GM12878 (cell line): ENCODE measurements at places on chromosomes 3 and 15.

DNA sequence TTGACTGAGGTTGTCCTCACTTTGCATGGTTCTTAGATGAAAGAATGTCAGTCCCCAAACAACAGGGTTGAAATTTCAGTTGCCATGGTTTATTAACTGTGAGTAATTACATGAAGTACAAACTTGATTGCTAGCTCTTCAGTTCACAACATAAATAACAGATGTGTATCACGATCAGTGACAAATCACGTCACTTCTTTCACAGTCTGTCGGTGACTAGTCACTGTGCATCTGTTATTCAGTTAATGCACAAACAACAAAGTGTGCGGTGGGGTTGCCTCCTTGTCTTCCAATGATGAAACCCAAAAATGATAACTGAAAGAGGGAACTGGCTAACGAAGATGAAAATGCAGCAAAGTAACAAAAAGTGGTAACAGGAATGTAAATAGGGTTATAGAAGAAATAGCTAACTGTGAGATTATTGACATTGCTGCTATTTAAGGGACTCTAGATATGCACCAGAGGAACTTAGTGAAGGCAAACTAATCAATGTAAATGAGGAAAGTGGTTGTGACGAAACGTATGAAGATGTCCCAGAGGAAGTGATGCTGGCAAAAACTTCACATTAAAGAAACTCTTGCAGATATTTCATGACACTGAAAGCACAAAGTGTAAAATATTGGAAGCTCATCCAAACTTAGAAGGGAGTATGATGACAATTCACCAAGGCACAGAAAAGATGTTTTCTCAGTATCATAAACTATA is 159.3 kb downstream of the WDR76 start:
- H3K27ac ChIP-seq = no peak overlapping the region
- H3K4me3 ChIP-seq = no peak overlapping the region
- H3K4me1 ChIP-seq = peaks cover 5% of the 10 kb centered on the region; the same call in 1 of the 2 replicates
- DNase-seq = no peak
- H3K27me3 ChIP-seq = no peaks in the 10 kb centered on the region

DNA sequence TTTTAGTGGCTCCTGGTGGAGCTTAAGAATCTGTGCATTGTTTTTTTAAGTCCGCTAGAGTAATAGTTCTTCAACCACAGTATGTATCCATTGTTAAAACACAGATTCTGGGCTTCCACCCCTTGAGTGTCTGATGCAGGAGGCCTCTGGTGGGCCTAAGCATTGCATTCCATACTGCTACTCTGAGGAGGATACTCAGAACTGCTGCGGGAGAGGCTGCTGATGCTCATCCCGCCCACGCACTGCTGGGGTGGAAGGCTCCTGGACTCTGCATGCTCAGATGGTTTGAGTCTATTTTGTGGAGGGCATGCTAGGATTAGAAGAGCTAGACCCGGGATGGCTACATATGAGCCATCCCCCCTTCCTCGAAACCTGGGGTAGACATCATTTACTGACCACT is 74.4 kb downstream of the THSD4 start:
- no peaks in the 10 kb centered on the region for H3K27me3 ChIP-seq
- H3K27ac ChIP-seq = no peak overlapping the region
- H3K36me3 ChIP-seq = no peaks in the 10 kb centered on the region
- DNase-seq = no peak

DNA sequence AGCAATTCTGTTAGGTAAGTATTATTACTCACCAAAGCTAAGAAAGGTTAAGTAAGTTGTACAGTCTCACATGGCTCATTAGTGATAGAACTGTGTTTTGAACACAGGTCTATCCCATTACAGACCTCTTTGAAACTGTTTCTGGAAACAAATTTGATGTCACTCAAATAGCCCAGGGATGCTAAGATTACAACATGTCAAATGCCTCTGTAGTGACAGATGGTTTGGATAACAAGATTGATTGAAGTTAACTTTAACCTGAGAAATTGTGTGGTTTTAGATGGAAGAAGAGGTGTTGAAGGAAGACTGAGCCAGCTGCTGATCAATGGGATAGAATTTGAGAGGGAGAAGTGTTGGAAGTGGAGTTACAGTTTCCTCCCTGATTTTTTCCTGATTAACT is 72.5 kb downstream of the SYN2 start:
- H3K27ac ChIP-seq = no peak overlapping the region
- no peak overlapping the region for H3K4me3 ChIP-seq
- H3K27me3 ChIP-seq = no peaks in the 10 kb centered on the region
- no peak for DNase-seq

- no peak for DNase-seq
- H3K4me3 ChIP-seq = no peak overlapping the region
- no peaks in the 10 kb centered on the region for H3K4me1 ChIP-seq
- H3K36me3 ChIP-seq = no peaks in the 10 kb centered on the region
- H3K27me3 ChIP-seq = no peaks in the 10 kb centered on the region
These were observed 76.6 kb downstream of the P3H2 start for GRCh38 chr3:190044142-190044541.

DNA sequence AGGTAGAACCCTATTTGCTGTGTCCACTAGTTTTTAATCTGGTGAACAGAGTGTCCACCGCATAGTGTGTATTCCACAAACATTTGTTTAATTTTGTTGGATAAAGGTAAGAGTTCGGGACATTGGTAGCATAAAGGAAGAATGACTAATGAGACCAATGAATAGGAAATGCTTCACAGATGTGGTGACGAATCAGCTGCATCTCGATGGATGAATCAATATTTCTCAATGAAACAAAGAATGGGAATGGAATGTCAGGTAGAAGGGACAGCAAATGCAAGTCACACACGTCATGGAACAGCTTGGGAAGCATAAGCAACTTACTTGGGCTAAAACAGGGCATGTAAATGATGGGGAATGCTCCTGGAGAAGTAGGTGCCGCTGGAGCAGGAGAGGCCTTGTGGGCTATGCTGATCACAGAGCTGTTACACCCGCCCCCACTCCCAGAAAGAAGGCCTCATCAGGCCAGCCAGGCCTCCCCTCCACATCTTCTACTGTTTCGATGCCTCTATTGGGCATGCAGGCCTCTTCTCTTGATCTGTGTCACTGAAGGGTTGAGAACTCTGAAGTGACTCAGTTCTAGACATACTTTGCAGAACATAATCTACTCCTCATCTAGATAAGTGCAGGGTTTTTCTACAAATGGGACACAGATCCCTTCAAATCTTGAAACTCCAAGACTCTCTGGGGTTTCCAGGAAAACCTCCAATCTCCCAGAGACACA is 120.0 kb upstream of the GADL1 start:
- H3K27me3 ChIP-seq = no peaks in the 10 kb centered on the region
- H3K4me3 ChIP-seq = no peak overlapping the region
- no peak for DNase-seq
- no peaks in the 10 kb centered on the region for H3K4me1 ChIP-seq
- no peaks in the 10 kb centered on the region for H3K36me3 ChIP-seq

GRCh38 chr15:40823572-40824343 is 4.8 kb downstream of the PPP1R14D start:
- no peaks in the 10 kb centered on the region for H3K4me1 ChIP-seq
- DNase-seq = no peak

DNA sequence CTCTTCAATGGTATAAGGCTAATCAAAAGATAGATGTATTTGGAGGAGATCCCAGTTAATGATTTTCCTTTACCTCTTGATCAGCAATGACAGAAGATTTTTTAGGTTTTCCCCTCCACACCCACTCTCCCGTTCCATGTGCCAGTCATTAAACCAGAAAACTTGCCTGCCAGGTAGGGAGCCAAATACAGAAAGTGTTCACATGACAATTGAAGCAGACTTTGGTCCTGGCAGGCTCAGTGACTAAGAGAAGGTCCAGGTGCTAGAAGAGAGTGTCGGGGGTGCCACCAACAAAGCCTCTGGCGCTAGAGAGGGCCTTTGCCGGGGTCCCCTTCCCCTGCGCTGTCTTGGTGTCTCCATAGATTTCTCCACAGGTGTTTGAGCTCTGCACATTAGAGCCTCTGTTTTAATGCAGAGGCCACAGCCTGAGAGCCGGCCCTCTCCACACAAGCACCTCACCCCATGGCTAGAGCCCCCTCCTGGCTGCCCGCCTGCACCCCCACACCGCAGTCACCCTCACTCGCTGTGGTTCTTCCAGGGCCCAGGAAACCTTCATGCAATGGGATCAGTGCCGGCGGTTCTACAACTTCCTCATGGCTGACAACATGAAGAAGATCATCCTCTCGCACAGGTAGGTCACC is 36.4 kb downstream of the RLBP1 start:
- DNase-seq = no peak
- no peak overlapping the region for H3K27ac ChIP-seq
- no peak overlapping the region for H3K4me3 ChIP-seq
- H3K4me1 ChIP-seq = peaks cover 4% of the 10 kb centered on the region; the same call in 1 of the 2 replicates
- no peaks in the 10 kb centered on the region for H3K27me3 ChIP-seq

DNA sequence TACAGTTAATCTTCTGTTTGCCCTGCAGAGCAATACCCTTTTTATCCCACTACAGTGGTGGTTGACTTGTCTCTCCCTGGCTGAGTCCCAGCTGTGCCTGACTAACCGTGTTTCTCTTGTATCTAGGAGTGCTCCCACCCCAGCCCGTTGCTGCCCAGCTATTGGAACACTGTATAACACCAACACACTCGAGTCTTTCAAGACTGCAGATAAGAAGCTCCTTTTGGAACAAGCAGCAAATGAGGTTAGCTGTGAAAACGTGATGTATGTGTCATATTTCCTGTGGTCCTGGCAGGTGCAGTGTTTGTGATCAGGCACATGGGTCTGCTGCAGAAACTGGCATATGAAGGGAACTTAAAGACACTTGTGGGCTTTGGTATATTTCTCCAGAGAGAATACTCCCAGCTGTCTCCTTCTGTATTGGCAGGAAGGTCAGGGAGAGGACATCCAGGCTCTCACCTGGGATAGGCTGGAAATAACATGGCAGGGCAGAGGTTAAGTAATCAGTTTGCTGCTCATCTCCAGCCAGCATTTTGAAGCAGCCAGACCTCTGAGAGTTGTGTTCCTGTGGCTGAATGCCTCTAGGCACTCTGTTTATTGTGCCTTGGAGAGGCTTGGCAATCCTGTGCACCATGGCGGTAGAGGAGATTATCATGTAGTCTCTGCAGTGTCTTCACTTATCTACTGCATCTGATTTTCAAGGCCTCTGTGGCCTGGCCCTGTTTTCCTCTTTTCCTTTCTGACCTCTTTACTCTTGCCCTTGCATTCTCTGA is 34.8 kb downstream of the ATG7 start:
- H3K27me3 ChIP-seq = no peaks in the 10 kb centered on the region
- no peak overlapping the region for H3K27ac ChIP-seq
- no peak overlapping the region for H3K4me3 ChIP-seq

DNA sequence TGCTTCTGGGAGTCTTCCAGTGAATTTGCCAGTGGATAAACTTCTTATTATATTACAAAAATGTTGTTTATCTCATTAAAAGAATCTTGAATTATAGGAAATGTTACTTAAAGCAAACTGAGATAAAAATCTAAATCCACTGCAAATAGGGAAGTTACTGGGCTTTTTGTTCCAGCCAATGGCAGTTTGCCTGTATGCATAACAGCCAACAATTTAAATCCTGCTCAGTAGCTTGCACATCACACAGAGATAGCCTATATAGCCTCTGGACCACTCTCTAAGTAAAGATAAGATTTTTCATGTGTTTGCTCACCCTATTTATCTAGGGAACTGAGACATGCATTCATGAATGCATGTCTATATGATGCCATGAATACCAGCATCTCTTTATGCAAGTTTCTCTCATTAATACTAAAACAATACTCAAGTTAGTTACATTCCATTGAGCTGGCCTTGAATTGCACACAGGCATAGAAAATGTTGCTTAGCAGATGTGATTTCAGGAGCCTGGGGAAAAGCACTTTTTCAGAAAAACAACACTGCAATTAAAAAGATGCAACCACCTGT is 92.1 kb upstream of the GPR149 start:
- no peak overlapping the region for H3K27ac ChIP-seq
- no peak overlapping the region for H3K4me3 ChIP-seq
- DNase-seq = no peak
- no peaks in the 10 kb centered on the region for H3K36me3 ChIP-seq
- no peaks in the 10 kb centered on the region for H3K27me3 ChIP-seq

GRCh38 chr3:58198362-58198761 is 12.4 kb downstream of the DNASE1L3 start:
- no peak overlapping the region for H3K27ac ChIP-seq
- H3K36me3 ChIP-seq = peaks cover 2% of the 10 kb centered on the region; the same call in 1 of the 2 replicates
- peaks cover 46% of the 10 kb centered on the region for H3K4me1 ChIP-seq
- H3K27me3 ChIP-seq = no peaks in the 10 kb centered on the region
- H3K4me3 ChIP-seq = no peak overlapping the region

DNA sequence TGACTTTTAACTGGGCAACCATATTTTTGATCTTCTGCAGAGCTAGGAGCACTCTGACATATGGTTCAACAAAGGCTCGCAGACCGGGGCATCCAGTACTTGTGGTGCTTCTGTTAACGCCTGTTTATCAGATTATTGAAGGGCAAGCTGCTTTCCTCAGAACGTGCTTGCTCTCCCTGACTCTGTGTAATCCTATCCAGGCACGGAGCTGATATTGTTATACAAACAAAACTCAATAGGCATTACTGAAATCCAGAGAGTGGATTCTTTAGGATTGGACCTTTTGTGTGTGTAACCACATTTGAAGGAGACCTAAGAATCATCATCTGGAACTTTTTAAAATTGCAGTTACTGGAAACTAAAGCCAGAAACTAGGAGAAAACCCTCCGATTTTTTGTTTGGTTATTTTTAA is 246.5 kb downstream of the PTPRG start:
- H3K36me3 ChIP-seq = no peaks in the 10 kb centered on the region
- no peak overlapping the region for H3K27ac ChIP-seq
- no peaks in the 10 kb centered on the region for H3K27me3 ChIP-seq
- DNase-seq = no peak
- H3K4me1 ChIP-seq = no peaks in the 10 kb centered on the region
- H3K4me3 ChIP-seq = no peak overlapping the region

- no peaks in the 10 kb centered on the region for H3K4me1 ChIP-seq
- no peaks in the 10 kb centered on the region for H3K36me3 ChIP-seq
- H3K27ac ChIP-seq = no peak overlapping the region
- H3K27me3 ChIP-seq = no peaks in the 10 kb centered on the region
These were observed 499.1 kb downstream of the ROBO2 start for GRCh38 chr3:77539014-77539413.
